Occipital lobe (tissue), 3 donors: ENCODE measurements at places on chromosomes 4 and X. TPM values are rescaled to one million over a fixed set of nuclear protein-coding genes. Genes with fewer than 3 reads are reported as not detected.

DNA sequence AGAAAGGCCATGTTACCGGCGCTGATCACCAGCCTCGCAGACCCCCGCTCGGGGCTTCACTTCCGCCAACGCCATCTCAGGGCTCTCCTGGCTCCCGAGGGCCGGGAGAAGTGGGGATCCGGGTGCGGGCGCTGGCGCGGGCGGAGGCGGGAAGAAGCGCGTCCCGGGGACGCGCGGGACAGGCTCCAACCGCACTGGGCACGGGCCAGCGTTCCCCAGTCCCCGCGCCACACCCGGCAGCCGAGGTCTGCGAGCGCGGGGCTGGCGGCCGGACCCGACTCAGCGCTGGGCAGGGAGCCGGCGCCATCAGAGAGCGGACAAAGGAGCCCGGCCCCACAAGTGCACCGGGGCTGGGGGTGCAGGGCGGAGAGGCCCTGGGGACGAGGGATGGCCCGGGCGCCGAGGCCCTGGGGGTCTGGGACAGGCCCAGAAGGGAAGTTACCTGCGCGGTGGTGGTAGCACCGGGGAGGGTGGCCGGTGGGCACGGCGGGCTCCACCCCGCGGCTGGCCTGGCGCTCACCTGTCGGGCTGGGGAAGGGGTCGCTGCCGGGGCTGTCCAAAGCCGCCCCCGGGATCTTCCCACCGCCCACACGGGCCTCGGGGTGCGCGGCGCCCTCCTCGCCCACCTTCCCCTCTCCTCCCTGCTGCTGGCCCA is 449 bp downstream of the CTPS2 start:
- no peak for DNase-seq

FGFRL1 gene
- 2.3 TPM for total RNA-seq

GRCh38 chr4:133969202-133969848 is 232.3 kb downstream of the PABPC4L start:
- DNase-seq: no peak

- no peak for DNase-seq
Observed at GRCh38 chrX:69148946-69149345, 16.3 kb downstream of the PJA1 start.
